Karpas-422 (cell line): ENCODE measurements at places on chromosomes 13 and 19. TPM values are rescaled to one million over a fixed set of nuclear protein-coding genes. Genes with fewer than 3 reads are reported as not detected.
A peak's percentile ranks its signal among the peaks of the same experiment; 100 is the strongest.

DNA sequence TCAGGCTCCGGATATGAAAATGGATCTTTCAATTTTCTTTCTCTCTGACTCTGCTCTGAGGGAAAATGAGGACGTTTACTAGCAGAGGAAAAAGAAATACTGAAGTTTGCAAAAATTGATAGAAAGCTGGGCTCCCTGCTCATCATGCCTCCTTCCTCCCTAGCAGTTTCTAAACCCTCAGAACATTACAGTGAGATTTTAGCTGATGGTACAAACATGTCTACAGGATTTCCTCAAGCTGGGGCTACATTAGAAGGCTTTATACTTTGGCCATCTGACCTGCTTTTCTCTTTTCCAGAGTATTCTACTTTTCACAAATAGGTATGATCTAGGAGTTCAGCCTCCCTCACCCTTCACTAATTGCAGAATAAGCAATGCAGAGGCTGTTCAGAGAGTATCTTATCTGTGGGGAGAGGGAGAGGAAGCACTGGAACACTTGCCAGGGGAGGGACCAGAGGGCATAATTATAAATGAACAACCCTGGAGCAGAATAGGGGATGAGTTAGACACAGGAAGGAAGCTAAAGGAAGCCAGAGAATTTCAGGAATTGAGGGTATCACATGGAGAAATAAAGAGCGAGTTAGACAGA is 30.0 kb downstream of the CEACAM1 start:
- DNase-seq: no peak

DNA sequence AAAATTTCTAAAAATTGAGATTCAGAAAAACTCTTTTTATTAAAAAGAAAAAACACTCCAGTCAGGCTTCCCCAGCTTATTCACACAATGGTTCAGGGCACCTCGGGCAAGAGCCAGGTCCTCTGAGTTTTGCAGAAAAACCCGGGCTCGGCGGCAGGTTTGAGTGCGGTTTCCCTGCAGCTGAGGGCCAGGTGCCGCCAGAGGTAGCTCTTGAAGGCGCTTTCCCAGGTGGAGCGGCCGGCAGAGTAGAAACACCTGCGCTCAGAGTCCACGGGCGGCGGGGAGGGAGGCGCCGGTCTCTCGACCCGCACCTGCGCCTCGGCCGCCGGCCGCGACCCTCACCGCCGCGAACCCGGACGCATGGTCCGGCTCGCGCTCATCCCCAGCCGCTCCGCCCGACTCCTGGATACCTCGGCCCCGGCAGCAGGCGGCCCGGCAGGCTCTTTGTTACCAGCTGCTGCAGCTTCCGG is 444 bp downstream of the PROSER1 start:
- no peak for DNase-seq

DNA sequence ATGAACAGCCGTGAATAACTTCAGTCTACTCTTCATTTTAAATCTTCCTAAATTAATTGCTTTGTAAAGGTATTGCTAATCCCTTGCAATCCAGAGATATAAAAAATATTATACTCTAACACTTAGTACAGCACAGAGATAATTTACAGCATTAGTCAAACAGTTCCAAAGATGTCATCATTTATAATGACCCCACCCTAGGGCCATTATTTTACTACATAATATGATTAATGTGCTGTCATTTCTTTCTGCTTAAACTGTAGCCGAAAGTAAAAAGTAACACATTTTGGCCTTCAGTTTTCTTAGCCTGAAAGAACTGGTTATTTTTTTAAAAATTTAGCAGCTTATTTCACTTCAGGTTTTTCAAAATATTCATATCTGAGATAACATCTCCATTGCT is 256.3 kb upstream of the RFC3 start:
- no peak for DNase-seq

DNA sequence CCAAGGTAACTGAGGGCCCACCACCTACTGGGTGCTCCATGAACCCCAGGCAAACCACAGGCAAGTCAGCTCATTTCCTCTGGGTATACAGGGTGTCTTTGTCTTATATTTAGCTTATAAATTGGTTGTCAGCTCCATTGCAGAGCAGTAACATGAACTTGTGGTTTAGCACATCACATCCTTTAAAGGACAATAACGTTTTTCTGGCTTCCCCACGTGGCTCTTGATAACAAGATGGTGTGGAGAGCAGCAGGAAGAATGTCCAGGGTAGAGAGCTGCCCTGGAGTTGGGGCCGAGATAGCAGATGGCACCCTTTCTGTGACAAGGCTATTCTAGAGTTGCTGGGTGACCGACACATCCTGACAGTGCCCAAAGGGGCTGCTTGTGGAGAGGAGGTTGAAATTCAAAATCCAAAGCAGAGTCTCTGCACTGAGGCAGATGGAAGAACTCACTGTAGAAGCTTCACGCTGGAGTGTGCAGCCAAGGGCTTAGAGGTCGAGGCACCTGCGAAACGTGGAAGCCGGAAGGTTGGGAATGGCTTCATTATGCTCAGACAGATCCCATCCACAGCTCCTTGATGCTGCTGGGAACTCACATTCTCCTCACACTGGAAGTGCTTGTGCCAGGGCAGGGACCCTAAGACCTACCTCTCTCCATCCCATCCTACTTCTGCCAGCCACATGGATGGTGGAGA is 133.0 kb upstream of the FRY start:
- DNase-seq: no peak

DNA sequence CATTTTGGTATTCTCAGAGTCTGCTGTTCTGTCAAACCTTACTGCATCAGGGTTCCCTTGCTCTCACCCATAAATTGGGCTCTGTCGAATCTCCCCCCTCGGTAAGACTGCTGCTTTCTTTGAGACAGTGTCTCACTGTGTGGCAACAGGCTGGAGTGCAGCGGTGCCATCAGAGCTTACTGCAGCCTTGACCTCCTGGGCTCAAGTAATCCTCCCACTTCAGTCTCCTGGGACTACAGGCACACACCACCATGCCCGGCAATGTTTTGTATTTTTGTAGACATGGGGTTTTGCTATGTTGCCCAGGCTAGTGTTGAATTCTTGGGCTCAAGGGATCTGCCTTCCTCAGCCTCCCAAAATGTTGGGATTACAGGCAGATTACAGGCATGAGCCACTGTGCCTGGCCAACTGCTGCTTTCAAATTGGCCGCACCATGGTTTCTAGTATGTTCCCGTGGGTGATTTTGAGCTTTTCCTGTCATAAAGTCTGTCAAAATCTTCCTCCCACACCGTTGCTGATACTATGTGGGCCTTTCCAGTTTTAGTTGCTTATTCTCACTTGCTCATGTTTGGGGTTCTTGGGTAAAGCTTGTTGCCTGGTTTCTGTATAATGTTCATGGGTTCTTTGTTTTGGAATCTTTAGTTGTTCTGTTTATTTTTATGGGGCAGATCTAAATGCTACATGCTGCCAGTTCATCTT is 10.6 kb downstream of the RFC3 start:
- peak; percentile 49 for DNase-seq

DNA sequence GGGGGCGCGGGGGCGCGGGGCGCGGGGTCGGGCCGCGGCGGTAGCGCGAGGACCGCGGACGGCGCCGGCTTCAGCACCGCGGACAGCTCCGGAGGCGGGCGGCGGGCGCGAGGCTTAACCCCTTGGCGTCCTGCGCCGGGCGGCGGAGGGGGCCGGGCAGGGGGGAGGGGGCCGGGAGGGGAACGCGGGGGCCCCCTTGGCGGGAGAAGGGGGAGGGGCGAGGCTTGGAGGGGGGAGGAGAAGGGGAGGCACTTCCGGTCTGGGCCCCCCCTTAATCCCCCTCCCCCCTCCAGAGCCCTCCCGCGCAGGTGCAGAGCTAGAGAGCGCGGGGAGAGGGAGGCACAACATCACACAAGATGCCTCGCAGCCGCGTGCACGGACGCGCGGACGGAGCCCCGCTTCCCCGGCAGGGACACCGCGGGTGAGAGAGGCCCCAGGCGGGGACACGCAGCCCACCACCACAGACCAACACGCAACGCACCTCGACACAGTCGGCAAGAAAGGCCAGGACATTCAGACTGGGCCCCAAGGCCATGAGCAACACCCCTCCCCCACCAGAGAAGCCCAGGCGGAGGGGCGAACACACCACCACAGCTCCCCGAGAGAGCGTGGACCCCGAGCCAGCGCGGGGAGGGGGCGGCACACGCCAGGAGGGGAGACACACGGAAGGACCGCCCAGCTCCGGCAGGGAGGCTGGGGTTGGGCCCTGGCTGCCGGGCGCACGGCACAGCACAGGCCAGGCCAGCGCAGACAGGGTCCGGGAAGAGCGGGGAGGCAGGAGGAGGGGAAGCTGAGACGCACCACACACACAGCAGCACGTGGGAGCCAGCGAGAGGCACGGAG is 24.1 kb downstream of the SHANK1 start:
- DNase-seq: no peak

GRCh38 chr13:102198418-102199311 is 203.2 kb downstream of the FGF14 start:
- DNase-seq: no peak

DNA sequence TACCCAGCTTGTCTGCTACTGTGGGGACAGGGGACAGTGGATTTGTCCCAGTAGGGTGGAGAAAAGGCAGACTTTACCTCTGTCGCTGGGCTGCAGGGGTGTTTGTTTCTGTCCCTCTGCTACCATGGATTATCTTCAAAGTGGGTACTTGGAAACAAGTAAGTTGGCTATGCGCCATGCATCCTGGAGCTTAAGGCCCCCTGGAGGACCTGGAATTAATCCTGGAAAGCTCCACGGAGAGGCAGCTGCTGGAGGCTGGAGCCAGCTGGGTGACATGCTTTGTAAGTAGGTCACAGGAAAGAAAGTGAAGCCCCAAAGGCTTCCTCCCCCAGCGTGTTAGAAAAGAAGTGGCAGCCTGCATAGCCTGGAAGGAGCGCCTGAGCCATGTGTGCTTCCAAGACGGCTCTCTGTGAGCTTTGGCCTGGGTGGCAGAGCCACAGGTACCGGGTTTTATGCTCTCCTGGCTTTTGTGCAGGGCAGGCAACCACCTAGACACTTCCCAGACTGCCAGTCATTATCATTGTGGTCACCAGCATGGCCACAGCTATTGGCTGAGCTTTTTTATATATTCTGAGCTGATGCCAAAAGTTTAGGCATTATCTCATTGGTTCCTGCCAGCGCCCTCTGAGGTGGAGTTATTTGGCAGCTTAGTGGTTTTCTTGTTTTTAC is 9.5 kb downstream of the B3GLCT start:
- DNase-seq: no peak

GRCh38 chr13:73230716-73231115 is 171.9 kb downstream of the KLF5 start:
- DNase-seq: no peak

DNA sequence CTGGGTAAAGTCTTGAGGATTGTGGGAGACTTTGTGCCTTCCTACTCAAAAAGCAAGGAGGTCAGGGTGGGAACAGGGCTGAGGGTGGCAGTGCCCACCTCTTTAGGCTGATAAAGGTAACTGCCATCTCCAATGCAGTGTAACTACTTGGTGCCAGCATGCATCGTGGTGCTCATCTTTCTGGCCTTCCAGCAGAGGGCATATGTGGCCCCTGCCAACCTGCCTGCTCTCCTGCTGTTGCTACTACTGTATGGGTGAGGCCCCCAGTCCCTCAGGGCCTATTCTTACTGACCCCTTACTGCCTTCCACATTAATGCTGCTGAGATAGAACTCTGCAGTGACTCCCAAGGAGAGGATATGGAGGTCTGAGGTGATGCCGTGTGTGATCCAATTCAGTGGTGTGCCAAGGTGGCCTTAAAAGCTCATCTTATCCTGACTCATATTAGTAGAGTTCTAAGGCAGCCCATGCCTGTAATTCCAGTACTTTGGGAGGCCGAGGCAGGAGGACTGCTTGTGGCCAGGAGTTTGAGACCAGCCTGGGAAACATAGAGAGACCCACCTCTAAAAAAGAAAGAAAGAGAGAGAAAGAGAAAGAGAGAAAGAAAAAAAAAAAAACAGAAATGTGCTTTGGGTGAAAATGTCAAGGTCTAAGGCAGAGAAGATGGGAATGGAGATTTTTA is 9.7 kb upstream of the ARHGAP45 start:
- DNase-seq: peak; percentile 75

- no peak for DNase-seq
Measured at GRCh38 chr13:102550507-102550906, 46.3 kb upstream of the TPP2 start.

DNA sequence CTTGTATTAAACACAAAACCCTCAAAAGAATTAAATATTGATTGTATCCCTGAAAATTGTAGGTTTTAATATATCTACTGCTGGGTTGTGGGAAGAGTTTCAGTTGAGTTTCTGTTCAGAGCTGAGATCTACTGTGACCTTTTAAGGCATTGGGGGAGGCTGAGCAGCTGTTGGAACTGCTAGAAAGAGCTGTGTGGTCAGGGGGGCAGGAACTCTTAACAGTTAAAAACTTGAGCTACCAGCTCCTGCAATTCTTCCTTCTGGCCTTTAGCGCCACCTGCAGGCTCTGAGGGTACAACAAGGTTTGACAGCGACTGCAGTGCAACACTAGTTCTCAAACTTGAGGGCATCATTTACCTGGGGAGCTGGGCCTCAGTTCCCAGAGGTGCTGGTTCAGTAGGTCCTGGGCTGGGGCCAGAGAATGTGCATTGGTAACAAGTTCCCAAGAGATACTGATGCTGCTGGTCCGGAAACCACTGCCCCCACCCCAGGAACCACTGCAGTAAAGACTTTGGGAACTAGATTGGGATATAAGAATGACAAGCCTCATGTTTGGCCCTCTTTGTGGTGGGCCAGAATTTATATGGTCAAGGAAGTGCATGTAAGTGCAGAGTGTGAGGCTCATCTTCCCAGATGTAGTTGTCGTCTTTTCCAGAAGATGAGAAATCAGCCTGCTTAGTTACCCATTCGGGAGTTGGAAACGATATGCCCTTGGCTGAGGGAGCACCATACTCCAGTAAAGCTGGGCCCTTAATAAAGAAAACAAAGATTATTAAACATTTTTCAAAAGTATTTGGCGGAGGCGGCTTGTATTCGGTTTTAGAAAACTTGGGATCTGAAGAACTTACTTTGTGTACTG is 2.6 kb downstream of the RNASEH2B start:
- DNase-seq: peak; percentile 98

GRCh38 chr13:72820898-72821279 is 39.0 kb downstream of the PIBF1 start:
- no peak for DNase-seq

DNA sequence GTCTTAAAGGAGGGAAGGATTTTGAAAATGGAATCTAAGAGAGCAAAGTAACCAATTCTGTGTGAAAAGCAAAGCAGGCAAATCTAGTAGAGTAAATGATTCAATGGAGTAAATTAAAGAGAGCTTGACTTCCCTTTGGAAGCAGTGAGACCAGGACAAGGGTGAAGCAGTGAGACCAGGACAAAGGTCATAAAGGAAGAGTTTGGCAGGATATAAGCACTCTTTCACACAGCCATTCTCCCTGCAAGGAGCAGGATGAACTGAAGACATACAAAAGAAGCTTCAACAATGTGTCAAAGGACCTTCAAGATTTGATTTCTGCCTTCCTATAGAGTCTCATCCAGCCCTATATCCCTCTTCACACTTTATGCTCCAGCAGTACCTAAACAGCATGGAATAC is 123.8 kb downstream of the ENOX1 start:
- no peak for DNase-seq

GRCh38 chr13:102128216-102128810 is 273.5 kb downstream of the FGF14 start:
- DNase-seq: no peak

Gene WDR87
- total RNA-seq: not detected in 2 replicates

Gene ZNF888
- 6.0 and 10.5 TPM in 2 replicates for total RNA-seq

Gene PPP6R1
- 134 and 231 TPM in 2 replicates for total RNA-seq

Gene GPC6
- not detected in 2 replicates for total RNA-seq

Gene CLDND2
- total RNA-seq: 2.3 TPM in 1 of 2 replicates, not detected in the other

Gene TLE6
- total RNA-seq: 3.4 and 5.0 TPM in 2 replicates
